ENCODE measurements at places on chromosomes 7 and 10.

DNA sequence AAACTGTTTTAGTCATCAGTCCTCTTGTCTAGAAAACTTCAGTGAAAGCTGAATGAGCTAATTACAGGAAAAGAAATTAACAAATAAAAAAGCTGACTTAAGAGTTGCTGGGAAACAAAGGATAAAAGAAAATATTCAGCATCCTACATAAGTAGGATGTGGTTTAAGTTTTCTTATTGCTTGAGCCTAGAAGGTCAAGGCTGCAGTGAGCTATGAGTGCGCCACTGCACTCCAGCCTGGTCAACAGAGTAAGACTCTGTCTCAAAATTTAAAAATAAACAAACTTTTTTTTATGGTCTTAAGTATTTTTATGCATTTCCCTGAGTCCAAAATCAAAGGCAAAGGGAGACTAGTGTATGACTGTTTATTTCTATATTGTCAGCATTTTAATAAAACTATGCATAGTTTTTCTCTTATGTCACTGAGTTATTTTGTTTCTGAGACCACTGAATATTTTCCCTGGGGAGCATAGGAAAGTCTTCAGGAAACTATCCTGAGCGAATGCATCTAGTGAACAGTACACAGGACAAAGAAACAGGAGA lies 40.0 kb upstream of the LRRN3 start:
- no peak for DNase-seq

DNA sequence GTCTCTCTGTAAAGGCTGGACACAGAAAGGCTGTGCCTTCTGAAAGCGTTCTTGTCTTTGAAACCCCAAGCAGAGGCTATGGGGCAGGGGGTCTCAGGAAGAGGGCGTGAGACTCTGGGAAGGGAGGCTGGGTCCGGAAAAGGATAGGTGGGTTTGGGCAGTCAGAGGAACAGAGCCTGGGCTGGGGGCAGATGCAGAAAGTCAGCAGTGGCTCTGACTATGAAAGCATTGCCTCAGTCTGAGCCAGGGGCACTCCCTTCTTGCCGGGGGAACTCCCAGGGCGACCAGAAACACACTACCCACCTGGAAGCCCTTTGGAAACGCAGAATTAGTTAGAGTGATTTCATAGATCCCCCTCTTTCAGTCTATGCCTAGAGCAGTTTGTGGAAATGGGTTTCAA lies 72.0 kb downstream of the VWA2 start:
- DNase-seq, result no peak

DNA sequence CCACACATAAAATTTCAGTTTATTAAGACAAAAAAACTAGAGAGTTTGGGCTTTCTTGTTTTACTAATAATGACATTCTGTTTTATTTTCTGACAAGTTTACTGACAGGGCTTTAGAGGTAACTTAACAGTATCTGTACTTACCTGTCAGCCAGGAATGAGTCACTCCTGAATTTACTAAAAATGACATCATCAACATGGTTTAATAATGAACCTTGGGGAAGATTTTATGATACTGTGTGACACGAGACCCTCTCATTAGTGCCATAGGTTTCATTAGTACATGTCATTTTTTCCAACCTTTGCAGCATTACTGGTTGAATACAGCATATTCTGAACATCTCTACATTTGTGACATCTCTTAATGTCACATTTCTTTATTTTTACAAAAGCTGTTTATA lies 131.1 kb downstream of the KCND2 start:
- DNase-seq, result no peak

DNA sequence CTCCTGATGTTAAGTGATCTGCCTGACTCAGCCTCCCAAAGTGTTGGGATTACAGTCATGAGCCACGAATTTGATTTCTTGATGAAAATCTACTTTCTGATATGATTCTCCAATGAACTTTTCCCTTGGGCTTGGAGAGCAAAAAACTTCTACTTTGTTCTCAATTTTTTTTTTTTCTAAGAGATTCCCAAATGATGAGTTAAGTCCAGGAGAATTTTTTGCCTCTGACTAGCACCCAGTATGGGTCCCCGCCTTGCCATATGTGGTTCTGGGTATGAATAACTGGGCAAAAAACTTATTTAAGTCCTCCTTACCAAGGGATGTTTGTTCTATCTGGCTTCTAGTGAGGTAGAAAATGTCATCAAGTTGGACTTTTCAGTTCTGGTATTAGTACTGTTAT lies 147.9 kb upstream of the LYZL1 start:
- DNase-seq, result no peak

DNA sequence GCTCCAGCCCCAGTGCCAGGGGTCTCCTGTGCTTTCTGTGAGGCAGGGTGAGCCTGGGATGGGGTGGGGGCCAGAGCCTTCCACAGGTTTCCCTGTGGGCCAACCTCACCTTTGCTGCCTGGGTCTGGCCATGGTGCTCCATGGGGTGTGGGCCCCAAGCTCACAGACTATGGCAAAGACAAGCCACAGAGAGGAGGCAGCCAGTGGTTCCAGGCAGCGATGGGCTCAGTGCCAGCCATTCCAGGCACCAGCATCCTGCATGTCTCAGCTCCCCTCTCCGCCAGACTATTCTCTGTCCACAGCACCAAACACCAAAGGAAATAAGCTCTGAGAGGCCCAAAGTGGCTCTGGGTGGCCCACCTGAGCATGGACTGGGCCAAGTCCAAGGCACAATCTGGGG lies 133.5 kb downstream of the PTPN20 start:
- no peak for DNase-seq

DNA sequence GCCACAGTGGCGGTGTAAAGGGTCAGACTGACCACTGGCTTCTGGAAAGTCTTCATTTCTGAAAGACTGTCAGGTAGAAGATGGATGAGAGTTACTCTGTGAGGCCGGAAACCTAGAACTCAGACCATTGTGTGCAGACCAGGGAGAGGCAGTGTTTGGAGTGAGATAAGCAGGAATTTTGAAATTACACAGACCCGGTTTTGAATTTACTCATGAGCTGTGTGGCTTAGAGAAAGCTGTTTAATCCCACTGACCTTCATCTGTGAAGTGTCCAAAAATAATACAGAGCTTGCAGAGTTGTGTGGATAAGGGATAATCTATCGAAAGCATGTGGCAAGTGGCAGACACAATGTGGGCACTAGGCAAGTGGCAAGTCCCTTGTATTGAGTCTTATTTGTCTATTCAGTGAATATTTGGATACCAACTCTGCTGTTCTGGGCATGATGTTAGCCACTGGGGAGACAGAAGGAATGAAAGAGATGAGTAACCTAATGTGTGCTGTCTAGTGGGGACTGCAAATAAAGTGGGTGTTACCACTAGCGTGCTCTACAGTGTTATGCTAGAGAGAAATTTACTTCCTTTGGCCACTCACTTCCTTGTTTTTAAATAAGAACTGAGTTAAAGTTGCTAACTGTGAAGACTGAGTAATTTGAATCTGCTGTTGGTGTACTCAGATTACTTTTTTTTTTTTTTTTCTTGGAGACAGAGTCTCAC lies 69.4 kb downstream of the KIAA1217 start:
- no peak for DNase-seq

DNA sequence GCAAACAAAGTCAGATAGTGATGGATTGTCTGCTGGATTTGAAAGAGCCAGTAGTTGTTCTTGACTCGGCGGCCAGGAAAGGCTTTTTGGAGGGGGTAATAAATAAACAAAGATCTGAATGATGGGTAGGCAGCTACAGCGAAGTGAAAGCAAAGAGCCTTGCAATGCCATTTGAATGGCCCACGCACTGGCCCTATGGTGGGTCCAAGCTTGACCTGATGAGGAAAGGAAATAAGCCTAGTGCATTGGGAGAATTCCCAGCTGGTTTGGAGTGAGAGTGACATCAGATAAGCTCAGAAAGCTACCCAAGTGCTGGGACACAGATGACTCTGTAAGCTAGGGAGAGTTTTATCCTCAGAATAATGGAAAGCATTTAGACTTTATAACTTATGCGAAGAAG lies 365.2 kb downstream of the PLXDC2 start:
- DNase-seq, result no peak

- no peak for DNase-seq
Measured at GRCh38 chr7:135976312-135977006, 700 bp downstream of the MTPN start.

- DNase-seq, result no peak
Measured at GRCh38 chr7:19939746-19940145, 166.3 kb upstream of the TMEM196 start.

GRCh38 chr7:154858836-154859537 lies 143.9 kb downstream of the PAXIP1 start:
- DNase-seq, result no peak

DNA sequence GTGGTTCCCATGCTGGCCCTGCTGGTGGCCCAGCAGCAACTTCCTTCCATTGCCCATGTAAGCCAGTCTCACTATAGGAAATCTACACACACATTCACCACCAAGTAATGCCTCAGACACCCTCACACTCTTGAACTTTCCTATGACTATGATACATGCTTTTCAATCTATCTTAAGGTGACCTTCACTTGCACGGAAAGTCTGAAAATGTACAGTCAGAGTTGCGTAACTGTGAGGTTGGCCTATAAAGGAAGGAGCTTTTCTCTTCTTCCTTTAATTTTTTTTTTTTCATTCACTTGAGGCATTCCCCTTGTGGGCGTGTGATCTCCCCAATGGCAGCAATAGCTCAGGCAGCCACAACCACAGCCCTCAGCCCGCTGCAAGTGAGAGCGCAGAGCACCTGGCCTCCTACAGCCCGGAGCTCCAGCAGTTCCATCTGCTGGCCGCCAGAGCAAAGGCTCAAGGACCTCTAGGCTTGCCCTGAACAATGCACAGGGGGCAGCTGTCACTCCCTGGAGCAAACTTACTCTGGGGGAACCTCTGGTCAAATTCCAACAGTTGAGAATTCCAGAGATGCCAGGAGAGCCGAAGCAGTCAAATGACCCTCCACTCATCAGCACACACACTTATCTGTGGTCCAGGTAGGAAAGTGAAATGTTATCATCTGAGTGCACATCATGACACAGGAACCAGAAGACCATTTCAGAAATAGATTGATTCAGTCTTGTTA lies 123.1 kb upstream of the ADO start:
- no peak for DNase-seq

GRCh38 chr7:39587393-39587792 lies 21.2 kb downstream of the YAE1 start:
- no peak for DNase-seq

DNA sequence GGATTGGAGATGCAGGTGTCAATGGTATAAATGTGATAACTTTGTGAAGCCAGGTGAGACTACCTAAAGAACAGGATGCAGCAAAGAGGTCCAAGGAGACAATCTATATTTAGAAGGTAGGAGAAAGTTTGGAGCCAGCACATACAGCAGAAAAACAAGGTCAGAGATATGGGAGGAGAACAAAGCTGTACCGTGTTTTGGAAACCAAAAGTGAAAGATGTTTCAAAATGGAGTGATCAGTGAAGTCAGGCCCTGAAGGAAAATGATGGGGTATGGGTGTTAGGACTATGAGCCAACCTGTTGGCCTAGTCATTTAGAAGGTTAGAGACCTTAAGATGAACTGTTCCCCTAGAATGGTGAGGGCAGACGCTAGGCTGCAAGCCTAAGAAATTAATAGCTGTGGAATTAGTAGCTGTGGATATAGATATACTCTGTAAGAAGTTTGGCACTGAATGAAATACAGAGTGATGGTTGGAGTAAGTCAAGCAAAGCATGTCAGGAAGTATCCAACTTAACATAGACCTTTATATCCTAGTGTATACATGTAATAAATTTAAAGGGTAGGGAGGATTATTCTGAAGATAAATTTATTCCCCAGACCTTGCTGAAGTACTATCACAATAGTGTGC lies 149.8 kb upstream of the WNT16 start:
- DNase-seq, result no peak

- DNase-seq, result no peak
Measured at GRCh38 chr7:123650595-123650994, 5.1 kb upstream of the LMOD2 start.

GRCh38 chr10:11403116-11403515 lies 208.3 kb downstream of the USP6NL start:
- DNase-seq, result no peak

DNA sequence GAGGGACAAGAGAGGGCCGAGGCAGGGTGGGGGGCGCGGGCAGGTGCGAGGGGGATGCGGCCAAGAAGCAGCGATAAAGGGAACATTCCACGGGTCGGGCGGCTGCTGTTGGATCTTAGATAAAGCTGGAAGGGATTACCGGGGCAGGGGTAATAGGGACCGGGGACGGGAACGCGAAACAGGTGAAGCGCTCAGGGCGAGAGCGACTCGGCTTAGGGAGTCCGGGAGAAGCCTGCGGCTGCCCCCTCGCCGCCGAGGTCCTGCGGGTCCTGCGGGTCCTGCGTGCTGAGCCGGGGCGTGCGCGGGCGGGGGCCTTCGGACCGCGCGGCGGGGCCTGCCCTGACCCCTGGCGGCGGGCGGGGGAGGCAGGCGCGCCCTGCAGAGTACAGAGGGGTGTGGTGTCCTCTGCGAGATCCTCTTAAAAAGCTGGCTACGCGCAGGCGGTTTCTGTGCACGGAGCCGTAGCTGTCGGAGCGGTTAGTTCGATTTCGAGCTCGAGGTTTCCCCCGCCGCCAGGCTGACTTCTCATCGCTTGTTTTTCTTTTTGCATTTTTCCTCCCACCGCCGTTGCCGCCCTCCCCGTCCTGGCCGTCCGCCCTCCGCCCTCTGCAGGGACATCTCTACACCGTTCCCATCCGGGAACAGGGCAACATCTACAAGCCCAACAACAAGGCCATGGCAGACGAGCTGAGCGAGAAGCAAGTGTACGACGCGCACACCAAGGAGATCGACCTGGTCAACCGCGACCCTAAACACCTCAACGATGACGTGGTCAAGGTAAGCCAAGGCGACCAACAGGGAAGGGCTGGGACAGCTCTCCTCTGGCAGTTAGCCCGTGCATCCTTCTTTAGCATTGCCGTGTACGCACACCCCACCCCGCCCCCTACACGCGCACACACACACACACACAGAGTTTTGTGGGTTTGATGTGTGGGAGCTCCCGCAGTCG lies 1.4 kb downstream of the CAV1 start:
- peak; percentile 5 for DNase-seq

DNA sequence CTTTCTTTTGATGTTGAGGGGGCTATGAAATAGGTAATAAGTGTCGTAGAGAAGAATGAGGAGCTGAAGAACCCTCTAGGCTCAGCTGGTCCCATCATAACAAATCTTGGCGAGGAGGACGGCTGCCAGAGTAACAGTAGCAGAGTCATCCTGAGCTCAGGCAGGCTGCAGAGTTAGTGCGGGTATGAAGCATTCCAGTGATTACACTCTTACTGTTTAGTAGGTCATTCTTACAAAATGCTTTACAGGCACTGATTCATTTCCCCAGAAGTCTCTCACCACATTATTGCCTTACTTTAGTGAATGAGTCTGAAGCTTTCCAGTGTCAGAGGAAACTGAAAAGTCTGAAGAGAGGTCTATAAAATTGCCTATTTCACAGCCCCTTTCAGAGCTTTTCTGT lies 43.9 kb upstream of the GPR158 start:
- no peak for DNase-seq

Data from NCI-H187 treated with DMSO at 0.1 percent for 48 hours (cell line).